ENCODE measurements at places on chromosomes 2 and 18.

DNA sequence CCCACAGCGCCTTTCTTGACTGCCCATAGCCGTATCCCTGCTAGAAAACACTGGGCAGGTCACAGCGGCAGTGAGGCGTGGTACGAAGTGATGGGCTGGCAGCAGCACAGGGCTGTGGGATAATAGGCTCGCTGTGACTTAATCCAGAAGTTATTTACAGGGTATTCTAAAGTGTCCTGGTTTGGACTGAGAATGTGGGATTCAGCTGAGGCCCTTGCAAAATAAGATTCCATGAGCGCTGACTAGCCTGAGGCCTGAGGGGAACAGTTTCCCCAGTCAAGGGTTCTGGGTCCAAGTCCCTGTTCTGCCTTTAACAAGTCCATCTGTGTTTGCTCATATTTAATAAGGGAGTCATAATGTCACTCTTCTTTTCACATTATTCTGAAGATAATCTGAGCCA, 34.6 kb downstream of the SETBP1 start:
- DNase-seq: peak; percentile 62

DNA sequence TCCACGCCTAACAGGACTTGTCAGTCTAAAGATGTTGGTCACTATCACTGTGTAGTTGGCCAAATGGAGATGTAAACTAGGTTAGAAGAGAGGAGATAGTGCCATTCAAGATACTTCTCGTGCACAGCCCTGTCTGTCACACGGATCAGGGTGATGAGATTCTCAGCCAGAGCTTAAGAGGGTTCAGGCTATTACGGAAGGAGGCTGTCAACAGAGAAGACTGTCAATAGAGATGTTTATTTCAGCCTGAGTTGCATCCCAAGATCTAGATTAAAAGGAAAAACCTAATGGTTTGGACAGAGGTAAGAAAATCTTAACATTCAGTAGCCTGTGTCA, 83.4 kb downstream of the AAK1 start:
- DNase-seq: no peak

GRCh38 chr18:906416-907114, 1.9 kb downstream of the ADCYAP1 start:
- DNase-seq: no peak

DNA sequence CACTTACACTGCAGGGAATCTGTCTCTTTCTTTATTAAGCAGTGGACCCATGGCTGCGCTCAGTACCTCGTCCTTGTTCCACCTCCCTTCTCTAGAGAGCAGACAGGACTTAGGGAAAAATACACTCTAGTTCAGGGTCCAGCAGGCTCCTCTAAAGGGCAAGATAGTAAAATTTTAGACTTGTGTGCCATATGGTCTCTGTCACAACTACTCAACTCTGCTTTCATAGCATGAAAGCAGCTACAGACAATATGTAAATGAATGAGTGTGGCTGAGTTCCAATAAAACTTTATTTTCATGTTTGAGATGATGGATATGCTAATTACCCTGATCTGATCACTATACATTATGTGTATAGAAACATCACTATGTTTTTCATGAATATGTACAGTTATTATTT, 163.1 kb downstream of the BABAM2 start:
- DNase-seq: no peak

DNA sequence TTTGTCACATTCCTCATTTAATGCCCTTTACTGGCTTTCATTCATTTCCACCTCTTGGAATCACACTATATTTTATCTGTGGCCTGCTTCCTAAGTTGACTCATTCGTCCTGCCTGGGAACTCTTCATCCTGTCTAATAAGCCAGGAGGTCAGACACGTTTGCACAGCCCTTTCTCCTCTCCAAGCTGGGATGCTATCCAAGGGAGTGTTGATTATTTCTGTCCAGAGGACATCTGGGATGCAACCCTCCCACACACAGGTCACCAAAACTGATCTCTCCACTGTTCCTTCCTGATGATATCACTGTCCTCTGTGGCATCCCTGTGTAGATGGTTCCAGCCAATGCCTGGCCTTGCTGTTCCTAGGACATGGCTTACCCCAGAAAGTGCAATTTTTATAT, 79.8 kb upstream of the NOSTRIN start:
- no peak for DNase-seq

- peak; percentile 58 for DNase-seq
Observed at GRCh38 chr18:26458526-26459232, 89.7 kb downstream of the KCTD1 start.

GRCh38 chr2:174628528-174629169, 31.0 kb upstream of the WIPF1 start:
- DNase-seq: no peak

GRCh38 chr2:108585436-108585835, 51.2 kb downstream of the LIMS1 start:
- DNase-seq: no peak

- no peak for DNase-seq
Observed at GRCh38 chr2:132430895-132431294, 14.3 kb downstream of the GPR39 start.

GRCh38 chr2:240624950-240625621, at the start of gene GPR35:
Gene GPR35 (plus strand): TSS chr2:240625480. CDS start chr2:240629953, 4,473 bp downstream.
- no peak for DNase-seq

- peak; percentile 42 for DNase-seq
Observed at GRCh38 chr2:46118656-46119371, 178.4 kb upstream of the EPAS1 start.
